ENCODE measurements at places on chromosomes 11 and 22.

GRCh38 chr22:50357756-50358155, 14.6 kb downstream of the PPP6R2 start:
- no peak for DNase-seq

GRCh38 chr11:119335655-119336543, 1.6 kb downstream of the RNF26 start:
- no peak for DNase-seq

DNA sequence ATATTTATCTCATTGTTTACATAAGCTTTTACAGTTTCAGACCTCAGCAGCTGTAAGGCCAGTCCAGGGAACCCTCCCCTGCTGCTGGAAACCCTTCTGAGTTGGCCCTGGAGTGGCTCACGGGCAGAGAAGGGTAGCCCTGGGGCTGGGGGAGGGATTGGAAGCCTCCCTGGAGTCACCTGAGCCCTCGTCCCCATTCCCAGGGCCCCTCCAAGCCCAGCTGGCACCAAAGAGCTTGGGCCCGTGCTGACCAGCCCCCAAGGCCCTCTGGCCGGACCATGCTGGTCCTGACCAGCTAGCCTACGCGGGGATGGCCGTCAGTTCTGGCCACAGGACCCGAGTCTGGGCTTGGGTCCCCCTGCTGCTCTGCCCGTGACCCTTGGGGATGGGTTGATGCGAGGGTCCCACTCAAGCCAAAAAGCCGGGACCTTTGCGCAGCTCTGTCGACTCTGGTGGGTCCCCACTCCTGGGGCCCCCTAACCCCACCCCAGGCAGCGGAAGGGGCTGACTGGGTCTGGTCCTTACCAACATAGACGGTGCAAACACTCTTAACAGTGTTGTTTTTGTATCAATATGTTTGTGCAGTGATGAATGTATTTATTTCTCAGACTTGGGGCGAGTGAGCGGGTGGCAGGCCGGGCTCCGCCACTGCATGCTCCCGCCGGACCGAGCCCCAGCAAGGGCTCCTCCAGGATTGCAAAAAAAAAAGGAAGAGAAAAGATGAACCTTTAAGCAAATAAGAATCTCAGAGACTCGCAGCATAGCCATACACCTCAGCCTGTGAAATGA, 17.5 kb upstream of the TMEM191C start:
- no peak for DNase-seq

DNA sequence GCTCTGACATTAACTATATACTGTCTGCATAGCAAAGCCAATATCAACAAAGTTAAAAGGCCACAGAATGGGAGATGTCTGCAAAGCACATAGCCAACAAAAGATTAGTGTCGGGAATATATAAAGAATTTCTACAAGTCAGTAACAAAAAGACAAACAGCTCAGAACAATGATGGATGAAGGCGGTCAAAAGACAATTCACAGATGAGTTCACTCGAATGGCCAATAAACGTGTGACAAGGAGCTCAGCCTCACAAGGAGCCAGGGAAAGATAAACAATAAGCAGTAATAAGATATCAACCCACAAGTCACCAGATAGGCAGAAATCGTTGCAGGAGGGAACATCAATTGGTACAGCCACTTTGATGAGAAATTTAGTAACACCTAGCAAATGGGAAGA, 106.0 kb upstream of the ISX start:
- DNase-seq: peak; percentile 1

DNA sequence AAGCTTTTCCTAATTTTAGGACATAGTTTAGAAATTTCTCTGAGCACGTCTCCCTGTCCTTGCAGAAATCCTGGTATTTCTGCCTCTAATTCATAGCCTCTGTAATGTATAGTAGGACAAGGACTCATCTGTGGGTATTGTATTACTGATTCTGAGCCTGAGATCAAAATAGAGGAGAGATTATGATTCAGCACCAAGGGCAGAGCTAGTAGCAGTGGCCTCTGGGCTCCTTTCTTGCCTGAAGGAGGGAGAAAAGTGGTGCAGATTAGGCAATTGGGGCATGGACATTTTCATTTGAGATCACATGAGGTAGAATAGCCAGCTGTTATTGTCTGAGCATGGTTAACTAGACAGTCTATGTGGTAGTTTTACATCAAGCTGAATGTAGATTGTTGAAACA, 2.8 kb downstream of the MADD start:
- peak; percentile 33 for DNase-seq

DNA sequence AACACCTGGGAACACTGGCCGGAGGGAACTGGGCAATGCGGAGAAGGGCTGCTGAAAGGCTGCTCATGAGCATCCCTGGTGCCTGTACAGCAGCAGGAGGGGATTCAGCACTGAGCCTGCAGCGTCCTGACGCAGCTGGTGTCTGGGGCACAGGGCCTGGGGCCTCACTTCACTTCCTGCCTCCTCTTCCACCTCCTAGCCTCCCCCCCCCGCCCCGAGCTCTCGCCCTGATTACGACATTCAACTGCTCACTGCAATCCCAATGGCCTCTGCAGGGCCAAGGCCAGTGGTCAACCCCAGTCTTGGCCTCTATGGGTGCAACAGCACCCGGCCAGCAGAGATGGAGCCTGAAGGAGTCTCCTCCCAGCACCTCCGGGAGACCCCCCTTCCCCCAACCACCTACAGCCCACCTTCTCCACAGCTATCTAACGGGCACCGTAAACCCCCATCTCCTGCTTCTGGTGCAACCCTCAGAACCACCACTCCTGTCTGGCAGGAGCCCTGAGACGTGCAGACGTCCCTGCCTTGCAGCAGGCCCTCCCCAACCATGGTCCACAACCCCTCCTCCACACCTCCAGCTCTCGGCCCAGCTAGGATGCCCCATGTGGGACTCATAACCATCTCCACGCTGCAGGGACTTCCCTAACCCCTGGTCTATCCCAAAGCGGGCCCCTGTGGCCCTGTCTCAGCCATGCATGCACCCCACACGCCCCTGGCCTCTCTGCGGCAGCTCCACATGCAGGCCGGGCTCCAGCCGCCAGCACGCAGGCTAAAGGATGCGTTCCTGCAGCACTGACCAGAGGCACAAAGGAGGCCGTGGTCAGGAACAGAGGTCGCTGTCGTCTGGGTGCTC, 38.2 kb downstream of the BRD1 start:
- DNase-seq: no peak

GRCh38 chr11:20357150-20357549, 6.4 kb upstream of the HTATIP2 start:
- DNase-seq: peak; percentile 75

- peak; percentile 87 for DNase-seq
These were observed 449.3 kb downstream of the OPCML start for GRCh38 chr11:133082841-133083488.

DNA sequence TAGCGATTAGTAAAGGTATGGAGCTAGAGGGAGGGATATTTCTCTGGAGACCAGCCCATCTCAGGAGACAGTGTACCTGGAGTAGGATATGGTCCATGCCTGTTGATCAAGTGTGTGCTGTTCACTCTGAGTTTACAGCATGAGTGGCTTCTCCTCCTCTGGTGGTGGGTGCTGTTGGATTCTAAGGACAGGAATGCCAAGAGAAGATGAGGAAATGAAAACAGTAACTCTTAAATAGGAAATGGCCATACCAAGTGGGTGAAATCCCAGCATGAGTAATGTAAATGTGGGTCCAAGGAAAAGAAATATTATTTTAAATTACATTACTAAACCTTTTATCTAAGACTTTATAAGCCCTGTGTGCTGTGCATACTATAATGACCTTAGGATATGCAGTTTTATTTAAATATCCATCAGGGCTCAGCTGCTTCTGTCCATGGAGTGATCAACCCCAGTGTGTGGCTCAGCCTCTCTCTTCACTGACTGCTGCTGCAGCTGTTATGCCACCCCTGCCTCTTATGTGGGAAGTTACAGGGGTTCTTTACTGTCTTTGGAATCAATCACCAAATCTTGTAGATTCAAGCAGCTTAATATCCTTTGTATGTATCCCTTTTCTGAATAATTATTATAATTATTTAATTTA, 54.3 kb downstream of the FAT3 start:
- no peak for DNase-seq

DNA sequence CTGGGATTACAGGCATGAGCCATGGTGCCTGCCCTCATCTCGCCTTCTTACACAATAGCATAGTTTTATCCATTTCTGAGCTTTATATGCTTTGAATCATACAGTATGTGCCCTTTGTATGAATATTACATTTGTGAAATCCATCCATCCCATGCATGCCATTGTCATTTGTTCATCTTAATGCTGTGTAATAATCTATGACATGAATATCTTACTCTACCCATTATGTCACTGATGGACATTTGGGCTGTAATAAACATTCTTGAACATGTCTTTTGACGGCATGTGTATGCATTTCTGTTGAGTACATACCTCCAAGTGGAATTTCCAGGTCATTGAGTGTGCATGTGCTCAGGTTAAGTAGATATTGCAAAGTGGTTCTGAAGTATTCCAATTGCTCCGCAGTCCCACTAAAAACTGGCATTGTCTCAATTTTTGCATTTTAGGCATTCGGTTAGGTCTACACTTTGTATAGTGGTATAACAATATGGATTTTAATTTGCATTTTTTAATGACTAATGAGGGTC, 339.3 kb upstream of the SYN3 start:
- no peak for DNase-seq

DNA sequence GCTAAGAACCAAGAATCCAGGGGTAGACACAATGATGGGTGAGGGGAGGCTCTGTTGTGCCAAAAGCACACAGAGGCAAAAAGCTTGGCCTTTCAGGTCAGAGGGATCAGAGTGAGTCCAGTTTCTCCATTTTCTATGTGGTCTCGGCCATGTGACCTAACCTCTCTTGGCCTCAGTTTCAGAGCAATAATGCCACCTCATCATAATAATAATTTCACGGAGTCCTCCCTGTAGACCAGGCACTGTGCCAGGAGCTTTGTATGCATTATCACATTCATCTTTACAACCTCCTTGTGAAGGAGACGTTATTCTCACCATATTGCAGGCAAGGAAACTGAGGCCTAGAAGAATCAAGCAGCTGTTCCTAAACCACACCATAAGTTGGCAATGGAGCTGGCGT, 120.2 kb downstream of the WT1 start:
- no peak for DNase-seq

DNA sequence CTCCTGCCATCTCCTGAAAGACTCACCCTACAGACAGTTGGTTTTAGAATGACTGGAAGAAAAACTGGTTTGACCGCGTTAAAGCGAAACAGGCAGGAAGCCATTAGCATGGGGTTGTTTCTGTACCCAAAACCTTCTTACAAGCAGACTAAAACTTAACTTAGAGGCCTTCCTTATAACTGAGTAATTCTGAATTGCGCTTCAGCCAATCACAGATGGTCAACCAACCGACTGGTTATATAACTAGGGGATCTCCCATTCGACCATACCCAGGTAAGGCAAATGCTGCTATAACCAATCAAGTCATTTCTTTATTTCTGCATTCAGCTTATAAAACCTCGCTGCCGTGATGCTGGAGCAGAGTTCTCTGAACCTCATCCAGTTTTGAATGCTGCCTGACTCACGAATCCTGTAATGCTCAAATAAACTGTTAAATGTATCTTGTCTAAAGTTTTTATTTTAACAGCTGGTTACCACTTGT, 87.8 kb upstream of the DRD2 start:
- DNase-seq: no peak

DNA sequence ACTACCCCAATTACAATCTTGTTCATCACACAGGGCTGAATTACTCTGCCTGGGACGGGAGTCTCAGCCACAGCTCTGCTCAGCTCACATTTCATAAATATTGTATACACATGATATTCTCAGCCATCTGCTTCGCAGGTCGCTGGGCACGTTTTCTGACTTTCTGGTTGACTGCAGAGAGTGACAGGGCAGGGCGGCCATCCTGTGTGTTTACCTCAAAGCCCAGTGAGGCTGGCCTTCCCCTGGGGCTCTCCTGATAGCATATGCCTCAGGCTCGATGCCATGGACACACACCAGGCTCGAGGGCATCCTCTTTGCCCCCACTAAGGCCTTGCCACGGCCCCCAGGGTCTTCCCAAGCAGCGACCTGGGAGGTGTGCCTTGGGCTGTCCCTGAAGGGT, 345.0 kb downstream of the CADM1 start:
- no peak for DNase-seq

GRCh38 chr11:44467931-44468330, 97.5 kb upstream of the CD82 start:
- DNase-seq: no peak

DNA sequence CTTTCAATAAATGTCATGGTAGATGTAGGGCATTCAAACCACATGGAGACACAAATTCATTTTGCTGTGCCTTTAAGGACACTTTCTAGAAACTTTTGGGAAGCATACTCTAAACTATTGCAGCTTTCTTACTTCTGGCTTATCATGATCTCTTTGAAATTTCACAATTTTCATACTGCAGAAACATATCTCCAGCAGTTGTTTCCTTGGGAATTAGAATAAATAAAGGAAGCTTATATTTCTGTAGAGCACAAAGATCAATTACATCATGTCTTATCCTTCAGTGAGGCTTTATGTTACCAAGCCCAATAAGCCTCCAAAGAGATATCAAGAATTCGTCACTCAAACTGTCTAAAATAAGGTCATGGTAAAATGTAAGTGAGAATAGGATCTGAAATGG, 74.5 kb upstream of the RAB38 start:
- DNase-seq: no peak

DNA sequence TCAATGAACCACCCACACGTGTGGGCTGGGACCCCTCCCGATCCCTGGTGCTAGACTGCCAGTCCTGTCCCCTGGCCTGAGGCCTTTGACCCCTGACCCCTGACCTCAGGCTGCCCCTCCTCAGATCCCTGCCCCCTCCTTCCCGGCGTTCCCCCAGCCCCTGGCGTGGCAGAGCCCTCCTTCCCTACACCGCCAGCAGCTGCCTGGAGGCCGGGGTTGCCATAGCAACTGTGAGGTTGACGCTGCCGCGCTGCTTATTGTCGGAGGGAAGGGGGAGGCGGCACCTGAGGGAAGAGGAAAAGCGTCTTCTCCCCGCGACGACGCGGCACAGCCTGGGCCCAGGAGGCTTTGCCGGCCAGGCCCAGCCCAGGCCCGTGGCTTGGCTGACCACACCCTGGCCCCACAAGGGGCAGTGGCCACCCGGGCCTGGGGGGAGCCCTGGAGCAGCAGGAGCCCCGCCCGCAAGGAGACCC, 32.6 kb downstream of the SHANK3 start:
- DNase-seq: no peak

- no peak for DNase-seq
These were observed 22.1 kb downstream of the FAM76B start for GRCh38 chr11:95767498-95767897.

GRCh38 chr11:104668797-104669463, 229.3 kb downstream of the CASP12 start:
- peak; percentile 17 for DNase-seq

- DNase-seq: peak; percentile 86
These were observed 6.3 kb upstream of the KCNJ5 start for GRCh38 chr11:128884703-128885338.

DNA sequence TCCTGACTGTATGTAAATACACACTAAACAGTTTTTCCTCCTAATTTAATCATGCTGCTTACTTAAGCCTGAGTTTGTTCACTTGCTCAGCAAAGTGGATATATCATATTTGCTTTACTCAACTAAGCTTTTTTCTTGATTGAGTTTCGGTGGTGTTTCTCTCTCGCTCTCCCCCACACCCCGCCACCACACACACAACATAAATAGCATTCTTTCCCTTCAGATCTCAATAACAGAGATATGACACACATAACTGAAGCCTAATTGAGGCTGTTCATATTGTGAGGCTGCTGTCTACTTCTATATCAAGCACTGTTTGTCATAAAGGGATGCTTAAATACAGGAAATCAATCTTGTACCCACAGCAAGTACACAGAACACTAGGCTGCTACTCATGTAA, 364.9 kb downstream of the FAT3 start:
- DNase-seq: no peak

All from OCI-M1 (cell line).